SK-N-SH (cell line): ENCODE measurements at places on chromosomes 1 and 21.

GRCh38 chr21:24903994-24904635 is 703.2 kb downstream of the MRPL39 start:
- DNase-seq: no peak

DNA sequence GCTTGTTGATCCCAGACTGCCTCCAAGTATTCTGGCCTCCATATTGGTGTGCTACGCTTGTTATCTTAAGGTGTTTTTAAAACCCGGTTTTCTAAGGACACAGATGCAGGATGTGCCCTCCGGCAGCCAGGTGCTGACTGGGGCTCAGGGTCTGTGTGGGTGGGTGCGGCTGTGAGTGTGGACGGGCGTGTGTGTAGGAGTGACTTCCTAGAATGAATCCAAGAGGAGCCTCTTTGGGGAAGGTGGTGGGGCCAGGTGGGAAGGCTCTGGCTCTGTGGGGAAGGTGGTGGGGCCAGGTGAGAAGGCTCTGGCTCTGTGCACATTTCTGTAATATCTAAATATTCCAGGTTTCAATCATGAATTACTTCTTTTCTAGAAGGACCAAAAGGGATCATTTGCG is 12.8 kb upstream of the TSPEAR start:
- DNase-seq: no peak

DNA sequence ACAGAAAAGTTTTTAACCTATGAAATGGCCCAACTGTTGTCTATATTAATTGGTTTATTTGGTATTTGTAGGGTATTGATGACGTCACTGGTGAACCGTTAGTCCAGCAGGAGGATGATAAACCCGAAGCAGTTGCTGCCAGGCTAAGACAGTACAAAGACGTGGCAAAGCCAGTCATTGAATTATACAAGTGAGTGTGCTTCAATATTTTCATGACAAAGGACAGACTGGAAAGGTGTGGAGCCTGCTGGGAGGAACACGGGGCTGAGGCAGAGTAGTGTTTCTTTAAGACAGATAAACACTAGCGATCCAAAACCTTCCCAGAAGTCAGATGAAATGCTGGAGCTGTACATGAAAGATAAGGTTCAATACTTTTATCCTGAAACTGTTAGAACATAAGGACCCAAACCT is 76.7 kb downstream of the AK4 start:
- no peak for DNase-seq

DNA sequence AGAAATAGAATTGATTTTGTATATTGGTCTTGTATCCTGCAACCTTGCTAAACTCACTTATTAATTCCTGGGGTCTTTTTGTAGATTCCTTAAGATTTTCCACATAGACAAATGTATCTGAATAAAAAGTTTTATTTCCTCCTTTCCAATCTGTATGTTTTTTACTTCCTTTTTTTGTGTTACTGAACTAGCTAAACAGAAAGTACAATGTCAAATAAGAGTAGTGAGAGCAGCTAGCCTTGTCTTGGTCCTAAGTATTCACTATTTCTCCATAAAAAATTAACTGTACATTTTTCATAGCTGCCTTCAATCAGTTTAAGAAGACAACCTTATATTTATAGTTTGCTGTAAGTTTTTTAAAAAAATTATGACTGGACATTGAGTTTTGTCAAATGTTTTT is 74.9 kb downstream of the FASLG start:
- DNase-seq: no peak

DNA sequence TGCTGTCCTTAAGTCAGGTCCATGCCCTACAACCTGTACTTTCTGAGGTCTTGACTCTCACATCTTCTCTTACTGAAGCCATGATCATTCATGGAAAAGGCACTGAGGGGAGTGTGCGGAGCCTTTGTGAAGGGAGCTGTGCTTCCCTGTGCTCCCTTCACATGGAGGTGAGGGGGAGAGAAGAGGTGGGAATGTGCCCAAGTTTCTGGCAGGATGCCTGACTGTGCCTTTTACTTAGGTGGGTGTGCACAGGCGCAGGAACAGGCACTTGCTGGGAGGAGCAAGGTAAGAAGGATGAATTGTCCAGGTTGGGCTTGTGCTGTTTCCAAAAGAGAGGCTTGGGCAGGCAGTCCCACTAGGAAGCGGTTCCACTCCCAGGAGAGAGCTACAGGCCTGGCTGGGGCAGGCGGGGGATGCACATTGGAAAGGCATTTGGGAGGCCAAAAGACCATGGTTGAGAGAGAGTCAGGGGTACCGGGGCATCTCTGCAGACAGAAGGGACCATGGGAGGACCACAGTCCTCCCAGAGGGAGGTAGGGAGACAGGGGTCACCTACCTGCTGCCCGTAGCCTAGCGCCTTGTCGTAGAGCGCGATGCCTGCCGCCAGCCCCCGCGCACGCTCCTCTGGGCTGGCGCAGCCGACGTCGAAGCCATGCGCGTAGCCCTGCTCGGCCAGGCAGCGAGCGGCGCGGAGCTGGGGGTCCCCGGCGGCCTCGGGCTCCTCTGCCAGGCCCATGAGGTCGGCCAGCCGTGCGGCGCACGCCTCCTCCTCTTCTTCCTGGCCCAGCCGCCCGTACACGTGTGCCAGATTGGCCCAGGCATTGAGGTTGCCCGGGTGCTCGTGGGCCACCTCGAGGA is 853 bp downstream of the TTC22 start:
- no peak for DNase-seq

- DNase-seq: no peak
Observed at GRCh38 chr1:169163059-169163458, 56.6 kb downstream of the ATP1B1 start.

DNA sequence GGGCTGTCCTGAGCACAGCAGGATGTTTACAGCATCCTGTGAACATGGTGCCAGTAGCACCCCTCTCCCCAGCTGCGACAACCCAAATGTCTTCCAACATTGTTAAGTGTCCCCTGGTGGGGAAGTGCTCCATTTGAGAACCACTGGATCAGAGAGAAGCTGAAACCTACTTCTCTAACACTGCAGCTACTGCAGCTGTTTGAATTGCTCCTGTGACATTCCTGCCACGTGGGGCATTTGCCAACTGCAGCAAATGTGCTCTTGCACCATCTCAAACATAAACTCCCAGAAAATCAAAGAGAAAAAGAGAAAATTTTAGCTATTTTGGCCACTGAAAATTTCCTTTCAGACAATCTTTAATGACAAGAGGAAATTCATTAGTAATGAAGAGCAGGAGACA is 11.0 kb downstream of the SLC2A5 start:
- DNase-seq: no peak

GRCh38 chr1:97929874-97930851 is 9.3 kb upstream of the DPYD start:
- DNase-seq: no peak

DNA sequence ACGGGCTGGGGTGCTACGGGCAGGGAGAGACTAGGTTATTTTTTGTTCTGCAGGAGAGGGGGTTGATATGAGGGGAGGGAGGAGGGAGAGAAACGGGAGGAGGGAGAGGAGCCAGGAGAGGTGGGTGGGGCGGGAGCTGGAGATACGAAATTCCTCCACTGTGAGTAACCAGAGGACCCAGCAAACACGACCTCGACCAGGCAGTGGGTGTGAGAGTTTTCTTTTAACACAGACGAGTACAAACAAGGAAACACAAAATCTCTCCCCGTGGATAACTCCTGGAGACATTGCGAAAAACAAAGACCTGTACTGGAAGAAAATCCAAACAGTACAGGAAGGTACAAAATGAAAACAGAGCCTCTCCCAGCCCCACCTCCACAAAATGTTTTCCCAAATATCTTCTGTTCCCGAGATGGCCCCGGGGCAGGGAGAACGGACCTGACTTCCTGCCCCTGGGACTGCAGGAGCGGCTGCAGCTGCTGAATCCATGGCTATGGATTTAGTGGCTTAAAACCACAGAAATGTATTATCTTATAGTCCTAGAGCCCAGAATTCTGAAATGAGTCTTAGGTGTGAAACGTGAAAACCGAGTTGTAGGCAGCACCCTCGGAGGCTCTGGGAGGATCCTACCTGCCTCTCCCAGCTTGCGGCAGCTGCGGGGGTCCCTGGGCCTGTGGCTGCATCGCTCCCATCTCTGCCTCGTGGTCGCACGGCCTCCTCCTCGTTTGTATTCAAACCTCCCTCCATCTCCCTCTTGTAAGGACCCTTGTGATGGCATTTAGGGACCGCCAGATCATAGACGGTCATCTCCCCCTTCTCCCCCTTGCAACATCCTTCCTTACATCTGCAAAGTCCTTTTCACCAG is 82.2 kb downstream of the RIPK4 start:
- DNase-seq: no peak

DNA sequence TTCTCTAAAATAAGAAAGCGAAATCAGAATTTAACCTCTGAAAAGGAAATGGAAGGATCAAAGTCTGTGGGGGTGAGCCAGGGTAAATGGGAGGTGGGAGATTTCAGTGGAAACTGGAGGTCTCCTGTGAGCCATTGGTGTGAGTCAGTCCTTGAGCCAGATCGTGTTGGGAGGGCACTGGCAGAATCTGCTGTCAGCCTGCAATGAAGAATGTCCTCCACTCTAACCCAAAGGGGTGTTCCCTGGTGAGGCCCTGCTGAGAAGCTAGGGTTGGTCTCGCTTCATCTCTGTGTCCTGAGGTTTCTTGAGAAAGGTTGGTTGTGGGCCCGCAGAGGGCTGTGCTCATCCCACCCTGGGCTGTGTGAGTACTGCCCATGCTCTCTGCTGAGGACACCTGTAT is 2.4 kb downstream of the QSOX1 start:
- DNase-seq: no peak

DNA sequence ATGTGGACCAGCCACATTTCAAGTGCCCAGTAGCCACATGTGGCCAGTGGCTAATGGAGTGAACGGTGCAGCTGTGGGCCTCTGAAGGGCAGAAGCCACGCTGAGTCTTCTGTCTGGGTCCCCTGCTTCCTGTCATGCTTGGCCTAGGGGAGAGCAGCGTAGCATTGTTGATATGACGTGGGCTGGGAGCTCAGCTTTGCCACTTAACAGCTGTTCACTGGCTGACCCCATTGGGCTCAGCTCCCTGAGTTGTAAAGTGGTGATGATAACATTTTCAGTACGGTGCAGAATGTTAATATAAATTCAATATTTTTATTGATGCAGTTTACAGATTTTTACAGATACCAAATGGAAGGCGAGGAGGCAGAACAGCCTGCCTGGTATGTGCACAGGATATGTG is 4.5 kb downstream of the PODN start:
- peak; percentile 32 for DNase-seq

GRCh38 chr1:58968360-58968952 is 184.6 kb upstream of the JUN start:
- DNase-seq: peak; percentile 29

DNA sequence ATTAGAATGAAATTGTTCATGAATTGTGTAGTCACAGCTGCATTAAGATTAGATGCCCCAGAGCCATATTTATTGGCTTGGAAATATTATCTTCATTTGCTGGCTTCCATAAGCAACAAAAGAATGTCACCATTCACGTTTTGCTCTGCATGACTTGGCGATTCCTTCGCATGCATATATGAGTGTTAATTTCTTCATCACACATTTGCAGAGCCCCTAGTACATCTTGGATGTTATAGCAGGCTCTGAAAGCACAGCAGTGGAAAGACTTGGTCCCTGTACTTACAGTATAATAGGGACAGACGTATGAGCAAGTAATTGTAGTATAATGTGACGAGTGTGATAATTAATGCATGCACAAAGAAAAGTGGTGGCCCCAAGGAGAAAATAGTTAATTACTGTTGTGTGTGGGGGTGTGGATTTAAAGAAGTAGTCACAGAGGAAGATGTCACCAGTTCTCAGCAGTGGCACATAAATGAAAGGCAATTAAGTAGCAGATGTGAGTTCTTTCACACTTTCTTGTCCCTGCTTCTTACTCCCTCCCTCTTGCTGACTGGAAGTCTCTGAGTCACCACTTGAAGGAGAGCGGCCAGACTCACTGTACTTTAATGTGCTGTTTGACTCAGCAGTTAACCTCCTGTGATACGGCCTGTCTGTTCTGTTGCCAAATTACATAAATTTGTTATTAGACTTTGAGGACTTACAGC is 21.0 kb downstream of the S100A10 start:
- no peak for DNase-seq

DNA sequence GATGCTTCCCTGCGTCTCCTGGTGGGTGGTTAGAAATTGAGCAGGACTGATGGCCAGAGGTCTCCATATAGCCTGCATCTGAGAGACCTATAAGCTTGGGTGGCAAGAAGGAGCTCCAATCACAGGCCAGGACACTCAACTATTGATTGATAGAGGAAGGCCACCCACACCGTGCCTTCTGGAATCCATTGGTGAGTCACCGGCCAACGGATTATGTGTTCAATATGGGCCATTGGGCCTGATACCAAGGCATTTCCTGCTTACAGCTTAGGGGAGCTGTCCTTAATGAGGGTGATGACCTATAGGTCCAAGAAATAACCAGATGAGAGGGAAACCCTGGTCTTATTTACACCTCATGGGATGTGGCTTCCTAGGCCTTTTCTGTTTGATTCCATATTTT is 115.1 kb downstream of the PLPP3 start:
- no peak for DNase-seq

DNA sequence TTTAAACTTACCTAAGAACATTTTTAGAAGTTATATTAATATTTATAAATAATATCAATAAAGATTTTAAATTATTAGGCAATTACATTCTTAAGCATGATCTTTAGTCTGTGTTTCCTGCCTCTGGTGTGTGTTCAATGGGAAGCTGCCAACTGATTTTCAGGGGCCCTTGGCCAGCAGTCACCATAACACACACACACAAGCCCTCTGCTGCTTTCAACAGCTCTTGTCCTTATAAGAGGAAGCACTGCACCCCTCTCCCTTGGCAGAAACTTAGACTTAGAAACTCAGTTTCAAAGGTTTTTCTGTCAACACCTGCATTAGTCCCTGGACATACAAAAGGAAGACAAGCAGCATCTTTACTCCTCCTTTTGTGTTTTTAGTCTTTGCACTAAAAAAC is 81.4 kb downstream of the VAV3 start:
- DNase-seq: no peak

DNA sequence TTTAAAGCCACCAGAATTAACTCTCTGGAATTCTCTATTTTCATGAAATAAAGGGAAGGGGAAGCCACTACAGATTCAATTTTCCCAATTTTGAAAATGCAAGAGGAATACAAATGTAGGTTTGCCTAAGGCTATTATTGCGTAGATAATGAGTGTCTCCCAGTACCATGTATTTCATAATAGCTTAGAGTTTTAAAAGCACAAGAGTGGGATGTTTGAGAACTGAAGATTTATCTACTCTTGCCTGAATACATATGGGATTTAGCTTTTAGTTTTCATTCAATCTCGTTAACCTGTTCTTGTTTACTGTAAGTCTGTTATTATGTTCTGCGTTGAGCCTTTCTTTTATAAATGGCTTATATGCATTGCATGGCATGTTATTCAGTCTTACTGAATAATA is 795.1 kb downstream of the BRINP3 start:
- peak; percentile 14 for DNase-seq

DNA sequence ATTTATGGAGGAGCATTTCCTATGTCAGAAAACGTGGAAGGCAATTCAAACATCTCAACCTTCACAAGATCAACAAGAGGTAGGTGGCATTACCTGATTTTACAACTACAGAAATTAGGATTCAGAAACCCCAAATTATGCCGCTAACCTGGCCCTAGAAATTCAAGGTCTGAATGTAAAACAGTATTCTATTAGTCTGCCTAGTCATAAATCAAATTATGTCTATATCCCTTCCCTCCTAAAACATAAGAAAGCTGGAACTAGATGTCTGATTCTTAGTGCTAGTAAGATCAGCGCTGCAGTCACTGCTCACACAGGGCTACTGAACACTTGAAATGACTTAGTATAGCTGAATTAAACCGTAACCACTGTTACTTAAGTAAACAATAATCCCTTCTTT is 1.4 kb downstream of the TOMM20 start:
- DNase-seq: no peak

GRCh38 chr1:17933501-17933900 is 174.1 kb upstream of the IGSF21 start:
- DNase-seq: no peak
